ENCODE measurements at places on chromosomes 7 and 10. TPM values are rescaled to one million over a fixed set of nuclear protein-coding genes. Genes with fewer than 3 reads are reported as not detected.

Gene STOX1
- 36.7 TPM for total RNA-seq

Gene TRRAP
- 50.8 TPM for total RNA-seq

Gene EN2
- total RNA-seq, result not detected

Gene CCDC172
- not detected for total RNA-seq

Gene MYPN
- not detected for total RNA-seq

Gene HSPA12A
- 194 TPM for total RNA-seq

Gene WDR86
- 20.2 TPM for total RNA-seq

Gene ZNF775
- total RNA-seq, result 13.1 TPM

Gene WNT2
- total RNA-seq, result 0.83 TPM

Gene TMEM140
- total RNA-seq, result 46.7 TPM

DNA sequence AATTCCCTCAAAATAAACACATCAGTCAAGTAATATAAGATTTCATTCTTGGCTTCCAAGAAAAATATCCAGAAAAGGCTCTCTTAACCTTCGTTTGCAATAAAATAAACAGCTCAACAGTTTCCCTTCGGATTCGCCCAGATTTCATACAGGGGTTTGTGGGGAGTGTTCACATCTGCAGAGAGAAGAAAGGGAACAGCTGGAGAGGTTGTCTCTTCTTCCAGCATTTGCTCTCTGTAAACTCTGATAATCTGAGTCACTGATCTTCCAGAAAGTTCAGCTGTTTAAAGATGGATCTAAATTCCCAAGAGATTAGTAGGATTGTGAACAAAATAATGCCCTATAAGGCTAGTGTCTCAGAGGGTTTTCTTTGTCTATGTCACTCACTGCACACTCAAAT lies 277.9 kb downstream of the HPSE2 start:
- no peak for DNase-seq

- DNase-seq, result no peak
Measured at GRCh38 chr7:19958309-19958896, 185.0 kb upstream of the TMEM196 start.

GRCh38 chr7:82428186-82428961 lies 15.2 kb downstream of the CACNA2D1 start:
- no peak for DNase-seq

DNA sequence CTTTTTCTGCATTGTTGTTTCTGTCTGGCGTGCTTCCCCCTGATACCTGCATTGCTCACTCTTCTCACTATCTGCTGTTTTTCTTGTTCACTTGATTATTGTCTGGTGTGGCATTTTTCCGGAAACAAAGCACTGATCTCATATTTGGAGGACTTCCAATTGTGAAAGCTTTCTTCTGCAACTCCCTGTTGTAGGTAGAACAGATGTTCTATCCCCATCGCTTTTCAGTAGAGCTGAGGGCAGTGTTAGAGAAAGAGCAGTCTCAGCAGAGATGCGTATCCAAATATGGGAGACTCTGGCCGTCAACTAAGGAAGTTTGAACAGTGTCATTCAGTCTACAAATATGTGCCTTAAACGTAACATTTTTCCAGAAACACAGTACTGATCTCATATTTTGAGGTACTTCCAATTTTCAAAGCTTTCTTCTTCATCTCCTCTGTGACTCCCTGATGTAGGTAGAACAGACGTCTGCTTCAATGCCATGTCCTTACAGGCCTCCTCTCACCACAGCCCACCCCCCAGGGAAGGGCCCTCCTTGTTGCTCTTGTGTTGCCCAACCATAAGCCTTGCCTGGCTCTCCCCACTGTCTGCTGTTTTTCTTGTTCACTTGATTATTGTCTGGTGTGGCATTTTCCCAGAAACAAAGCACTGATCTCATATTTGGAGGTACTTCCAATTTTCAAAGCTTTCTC lies 27.1 kb upstream of the GJD4 start:
- DNase-seq, result no peak

- DNase-seq, result no peak
Measured at GRCh38 chr10:124496150-124496549, 34.5 kb downstream of the LHPP start.

GRCh38 chr7:112946350-112946749 lies 140.3 kb downstream of the GPR85 start:
- no peak for DNase-seq

DNA sequence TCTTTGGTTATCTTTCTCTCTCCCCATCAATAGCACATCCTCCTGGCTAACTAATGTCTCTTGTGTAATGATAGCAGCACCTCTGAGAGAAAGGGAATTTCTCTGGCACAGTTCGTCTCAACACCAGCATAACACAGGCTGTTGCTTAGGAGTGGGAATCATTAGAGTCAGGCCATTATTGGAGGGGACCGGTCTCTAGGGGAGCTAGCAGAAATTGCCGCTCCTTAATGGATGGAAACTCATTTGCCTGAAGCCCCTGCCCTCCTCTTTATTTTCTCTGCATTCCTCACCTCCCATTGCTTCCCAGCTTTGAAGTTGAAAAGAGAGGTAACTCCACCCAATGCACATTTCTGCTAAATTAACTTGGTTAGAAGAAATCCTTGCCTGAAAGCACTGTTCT lies 11.9 kb downstream of the LRRC4 start:
- no peak for DNase-seq

DNA sequence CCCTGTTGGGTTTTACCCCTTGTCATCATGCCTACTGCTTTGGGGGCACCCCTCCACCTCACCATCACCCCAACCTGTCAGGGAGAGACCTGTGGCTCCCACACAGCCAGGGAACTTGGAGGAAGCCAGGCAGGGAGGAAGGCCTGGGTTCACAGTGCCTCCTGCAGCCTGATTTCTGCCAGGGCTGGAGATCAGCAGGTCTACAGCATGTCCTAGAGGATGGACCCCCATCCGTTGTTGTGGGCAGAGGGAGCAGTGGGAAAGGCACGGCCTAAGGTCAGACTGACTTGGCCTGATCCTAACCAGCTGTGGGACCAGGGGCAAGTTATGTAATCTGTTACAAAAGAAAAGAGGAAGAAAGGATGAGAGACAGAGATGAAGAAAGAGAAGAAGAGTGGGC lies 28.2 kb downstream of the ZCCHC24 start:
- no peak for DNase-seq

DNA sequence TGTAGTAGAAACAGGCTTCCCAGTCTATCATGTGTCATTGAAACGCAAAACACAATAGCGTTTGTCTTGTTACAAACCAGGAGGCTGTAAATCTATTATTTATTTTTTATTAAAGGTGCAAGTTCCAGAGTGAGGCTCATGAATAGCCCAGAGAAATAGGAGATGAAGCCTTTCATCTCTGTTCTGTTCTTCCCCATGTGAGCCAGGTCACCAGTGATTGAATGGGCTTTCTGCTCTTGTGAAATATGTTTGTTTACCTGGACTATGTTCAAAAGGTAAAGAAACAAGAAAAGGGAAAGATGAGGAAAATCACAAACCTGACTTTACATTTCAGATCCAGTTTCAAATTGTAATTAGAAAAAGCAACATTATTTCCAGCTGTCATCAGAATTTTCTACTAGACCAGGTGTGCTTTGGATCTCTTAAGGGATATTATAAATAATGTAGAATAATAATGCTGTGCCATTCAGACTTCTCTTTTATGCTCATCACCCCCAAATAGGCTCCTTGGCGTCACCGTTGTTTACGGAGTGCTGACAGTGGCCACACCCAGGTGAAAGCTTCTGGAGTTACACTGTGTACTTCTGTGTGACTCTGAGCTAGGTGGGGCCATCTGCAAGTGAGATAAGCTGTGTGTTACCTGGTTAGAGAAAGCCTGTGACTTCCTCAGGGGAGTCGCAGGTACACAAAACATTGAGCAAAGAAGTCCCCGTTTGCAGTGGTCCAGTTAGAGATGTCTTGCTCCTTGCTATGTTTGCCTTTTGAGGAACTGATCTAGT lies 274.9 kb downstream of the SDK1 start:
- no peak for DNase-seq

- no peak for DNase-seq
Measured at GRCh38 chr10:24824124-24824523, 100.4 kb upstream of the ARHGAP21 start.

GRCh38 chr7:83532219-83532618 lies 116.7 kb downstream of the SEMA3E start:
- DNase-seq, result no peak

DNA sequence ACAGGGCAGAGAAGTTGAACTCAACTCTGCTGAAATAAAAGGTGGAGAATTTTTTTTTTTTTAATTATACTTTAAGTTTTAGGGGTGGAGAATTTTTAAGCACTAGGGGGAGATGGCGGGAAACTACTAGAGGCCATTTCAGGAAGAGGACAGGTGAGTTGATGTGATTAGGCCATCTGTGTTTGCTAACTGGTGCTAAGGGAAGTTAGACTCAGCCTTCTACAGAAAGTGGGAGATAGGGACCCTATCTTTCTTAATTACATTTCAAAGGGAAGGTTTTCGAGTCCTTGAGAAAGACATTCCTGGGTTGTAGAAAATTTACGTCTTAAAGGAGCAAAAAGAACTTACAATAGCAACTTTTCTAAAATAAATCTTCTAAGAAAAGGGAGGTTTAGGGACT lies 124.8 kb downstream of the LHFPL3 start:
- DNase-seq, result no peak

DNA sequence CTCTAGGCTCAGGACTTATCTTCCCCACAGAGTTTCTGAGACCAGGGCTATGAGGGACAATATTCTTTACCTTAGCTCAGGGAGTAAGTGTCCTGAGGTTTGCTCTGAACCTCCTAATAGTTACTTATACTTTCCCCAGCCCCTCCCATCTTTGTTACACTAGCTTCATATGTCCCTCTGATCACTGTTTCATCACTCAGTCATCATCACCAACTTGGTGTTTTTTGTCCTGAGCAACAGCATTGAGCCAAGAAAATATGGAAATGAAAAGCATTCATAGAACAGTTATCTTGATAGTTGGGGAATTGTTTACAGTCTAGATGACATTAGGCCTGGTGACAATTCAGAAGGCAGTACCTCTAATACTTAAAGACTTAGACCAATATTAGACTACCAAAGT lies at the start of gene PRSS37:
PRSS37 (minus strand) TSS at position 101 of the 400 bp plus-strand sequence. CDS start 436 bp downstream, outside the sequence.
- no peak for DNase-seq

GRCh38 chr10:1086787-1087186 lies 30.6 kb downstream of the WDR37 start:
- DNase-seq, result no peak

GRCh38 chr10:133056001-133056400 lies 31.7 kb upstream of the ADGRA1 start:
- no peak for DNase-seq

GRCh38 chr10:73576890-73577591 lies 14.1 kb downstream of the USP54 start:
- DNase-seq, result no peak

- no peak for DNase-seq
Measured at GRCh38 chr10:98666276-98666675, 219.5 kb upstream of the HPS1 start.

DNA sequence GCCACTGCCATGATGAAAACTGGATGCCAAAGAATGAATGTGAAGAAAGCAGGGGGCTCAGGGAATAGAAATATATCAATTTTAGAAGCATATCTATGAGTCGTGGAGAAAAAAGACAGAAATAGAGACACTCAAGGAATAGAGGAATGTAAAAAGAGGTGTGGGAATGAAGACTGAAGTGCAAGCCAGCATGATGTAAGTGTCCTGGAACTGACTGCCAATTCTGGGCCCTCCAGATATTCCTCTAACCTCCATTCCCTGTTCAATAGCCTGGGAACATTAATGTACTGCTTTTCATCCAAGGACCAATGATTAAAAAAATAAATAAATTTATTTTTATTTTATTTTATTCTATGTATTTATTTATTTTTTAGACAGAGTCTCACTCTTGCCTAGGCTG lies 40.6 kb downstream of the NEBL start:
- DNase-seq, result no peak

DNA sequence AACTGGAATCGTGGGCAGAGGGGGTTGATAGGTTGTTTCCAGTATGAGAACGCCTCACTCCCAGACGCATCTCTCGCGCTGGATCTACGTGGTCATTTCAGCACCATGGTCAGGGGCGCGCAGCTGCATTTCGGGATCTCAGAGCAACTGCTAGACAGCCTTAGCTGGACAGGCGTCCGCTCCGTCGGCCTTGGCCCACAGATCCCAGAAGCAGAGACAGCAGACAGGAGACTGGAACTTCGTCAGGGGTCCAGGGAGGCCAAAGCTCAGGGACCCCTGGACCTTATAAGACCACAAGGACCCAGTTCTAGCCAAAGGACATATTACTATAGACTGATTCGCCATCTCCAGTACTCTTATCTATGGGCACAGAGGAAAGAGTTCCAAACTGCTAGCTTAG lies 5.3 kb downstream of the NEUROG3 start:
- no peak for DNase-seq

DNA sequence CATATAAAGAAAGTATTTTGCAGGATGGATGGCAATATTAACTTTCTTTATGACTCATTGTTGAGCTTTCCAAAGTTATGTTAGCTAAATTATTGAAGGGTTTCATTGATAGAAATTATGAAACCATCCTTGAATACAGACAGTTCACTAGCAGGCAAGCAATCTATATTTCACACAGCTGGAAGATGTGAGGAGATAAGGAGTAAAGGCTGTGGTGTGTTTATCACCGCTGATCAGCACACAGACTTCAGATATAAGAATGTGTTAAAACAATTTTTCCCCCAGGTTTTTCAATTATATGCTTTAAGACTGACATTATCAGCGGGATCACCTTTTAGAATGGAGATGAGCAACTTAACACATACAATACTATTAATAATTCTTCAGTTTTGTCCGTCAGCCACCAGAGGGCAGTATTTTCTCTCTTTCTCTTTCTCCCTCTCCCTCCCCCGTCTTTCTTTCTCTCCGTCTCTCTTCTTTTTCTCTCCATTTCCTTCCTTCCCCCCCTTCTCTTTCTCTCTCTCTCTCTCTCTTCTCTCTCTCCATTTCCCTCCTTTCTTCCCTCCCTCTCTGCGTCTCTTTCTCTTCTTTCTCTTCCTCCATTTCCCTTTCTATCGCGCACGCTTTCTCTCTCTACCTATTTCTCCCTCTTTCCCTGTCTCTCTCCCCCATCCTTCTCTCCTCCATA lies 62.9 kb upstream of the FAM171A1 start:
- DNase-seq, result no peak

DNA sequence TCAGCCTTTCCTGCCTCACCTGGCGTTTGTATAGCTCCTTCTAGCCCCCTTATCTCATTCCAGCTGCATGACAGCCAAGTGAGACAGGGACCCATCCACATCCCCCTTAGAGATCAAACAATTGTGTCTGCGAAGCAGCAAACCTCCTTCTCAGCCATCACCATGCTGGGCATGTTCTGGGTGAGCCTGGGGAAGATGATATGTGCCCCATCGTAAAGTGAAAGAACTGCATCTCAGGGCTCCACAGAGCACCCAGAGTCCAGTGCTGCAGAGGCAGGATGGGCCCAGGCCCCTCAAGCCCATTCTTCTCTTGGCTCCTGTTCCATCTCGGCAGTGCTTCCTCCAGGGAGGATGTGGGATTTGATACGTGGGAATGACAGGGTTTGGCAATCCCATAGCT lies 43.2 kb downstream of the FIGNL1 start:
- no peak for DNase-seq

GRCh38 chr7:96973986-96974385 lies 31.4 kb upstream of the DLX6 start:
- DNase-seq, result no peak

GRCh38 chr7:3087243-3087755 lies 43.6 kb upstream of the CARD11 start:
- no peak for DNase-seq

Data from dorsolateral prefrontal cortex (tissue), 122 donors.